ENCODE measurements at places on chromosomes 16 and 17.

DNA sequence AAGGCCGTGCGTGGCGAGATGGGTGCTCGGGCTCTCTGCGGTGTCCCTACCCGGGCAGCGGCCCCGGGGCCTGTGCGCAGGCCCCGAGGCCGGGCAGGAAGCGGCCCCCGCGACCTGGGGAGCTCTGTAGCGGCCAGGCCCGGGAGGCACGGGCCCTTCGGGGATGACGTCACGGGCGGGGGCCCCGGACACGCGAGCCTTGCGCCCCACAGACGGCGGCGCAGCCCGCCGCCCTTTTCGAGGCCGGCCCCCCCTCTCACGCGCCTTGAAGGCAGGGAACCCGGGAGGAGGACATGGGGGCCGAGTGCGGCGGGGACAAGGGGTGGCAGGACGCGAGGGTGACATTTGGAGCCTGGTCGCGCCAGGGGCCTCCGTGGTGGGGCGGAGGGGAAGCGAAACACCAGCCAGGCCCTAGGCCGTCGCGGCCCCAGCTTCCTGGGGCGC, 1.1 kb downstream of the RAI1 start:
- peak; percentile 11 for DNase-seq

- DNase-seq: no peak
These were observed 237.2 kb downstream of the TOX3 start for GRCh38 chr16:52309446-52310416.

DNA sequence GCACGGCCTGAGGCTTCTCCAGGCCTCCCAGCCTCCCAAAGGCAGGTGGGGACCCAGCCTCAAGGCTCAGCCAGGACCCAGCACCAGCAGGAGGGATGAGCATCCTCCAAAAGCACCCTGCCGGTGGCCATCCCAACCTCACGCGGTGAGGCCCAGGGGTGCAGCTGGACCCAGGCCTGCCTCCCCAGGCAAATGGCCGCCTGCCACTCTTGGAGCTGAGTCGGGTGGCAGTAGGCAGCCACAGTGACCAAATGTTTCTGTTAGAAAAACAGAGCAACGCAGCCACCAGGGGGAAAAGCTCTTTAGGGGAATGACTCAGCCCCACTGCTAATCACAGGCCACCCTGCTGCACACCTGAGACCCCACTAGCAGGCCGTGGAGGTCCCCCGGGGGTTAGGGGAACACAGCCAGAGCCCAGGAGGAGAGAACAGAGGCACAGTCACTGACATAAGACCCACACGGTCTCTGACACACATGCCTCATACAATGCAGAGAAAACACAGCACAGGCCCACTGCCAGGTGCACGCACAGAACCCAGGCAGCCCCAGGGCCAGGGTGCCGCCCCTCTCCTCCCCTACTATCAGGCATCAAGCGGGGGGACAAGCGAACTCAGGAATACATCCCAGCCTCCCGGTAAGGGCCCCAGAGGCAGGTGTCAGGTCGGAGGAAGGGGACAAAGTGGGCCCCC, 12.4 kb downstream of the BCAR1 start:
- DNase-seq: no peak

GRCh38 chr16:55563797-55564196, 2.7 kb upstream of the CAPNS2 start:
- DNase-seq: no peak

DNA sequence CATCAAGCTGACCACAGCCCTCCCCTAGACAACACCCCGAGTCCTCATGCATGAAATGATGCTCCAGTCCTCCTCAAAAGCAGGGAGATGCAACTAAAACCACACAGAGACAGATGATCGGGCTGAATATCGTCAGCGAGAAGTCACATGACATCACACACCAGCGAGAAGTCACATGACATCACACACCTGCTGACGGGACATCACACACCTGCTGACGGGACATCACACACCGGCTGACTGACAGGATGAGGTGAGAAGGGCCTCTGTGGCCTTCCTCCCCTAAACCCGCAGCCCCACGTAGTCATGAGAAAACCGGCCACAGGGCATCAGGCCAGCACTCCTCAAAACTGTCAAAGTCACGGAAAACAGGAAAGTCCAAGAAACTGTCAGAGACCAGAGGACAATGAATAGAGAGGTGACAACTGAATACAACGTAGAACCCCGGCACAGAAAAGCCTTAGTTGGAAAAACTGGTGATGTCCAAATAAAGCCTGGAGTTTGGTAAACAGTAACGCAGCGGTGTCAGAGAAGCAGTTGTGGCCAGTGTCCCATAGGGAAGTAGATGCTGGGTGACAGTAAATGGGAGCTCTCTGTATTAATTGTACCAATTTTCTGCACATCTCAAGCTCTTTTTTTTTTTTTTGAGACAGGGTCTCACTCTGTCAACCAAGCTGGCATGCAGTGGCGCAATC, 14.3 kb downstream of the LITAF start:
- DNase-seq: no peak

GRCh38 chr16:71985262-71985974, 14.8 kb downstream of the PKD1L3 start:
- DNase-seq: no peak

DNA sequence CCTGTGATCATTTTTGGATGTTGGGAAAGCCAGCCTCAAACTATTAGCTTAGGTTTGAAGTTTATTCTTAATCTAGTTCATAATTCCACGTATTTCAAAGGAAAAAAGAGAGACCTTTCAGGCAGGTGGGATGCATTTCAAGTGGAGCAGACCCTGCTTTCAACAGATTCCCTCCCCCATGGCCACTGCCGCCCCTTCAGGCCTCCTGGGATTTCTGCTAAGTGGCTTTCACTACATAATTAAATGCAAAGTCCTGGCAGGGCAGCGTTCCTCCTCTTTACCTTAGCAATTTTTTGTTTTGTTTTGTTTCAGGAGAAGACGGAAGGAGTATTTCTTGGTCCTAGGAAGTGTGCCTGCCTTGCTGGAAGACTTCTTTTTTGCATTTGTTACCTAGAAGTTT, 36.6 kb downstream of the MAF start:
- DNase-seq: no peak

- no peak for DNase-seq
These were observed 97.9 kb downstream of the HS3ST3B1 start for GRCh38 chr17:14398766-14399165.

GRCh38 chr16:23333034-23333579, 31.0 kb downstream of the SCNN1B start:
- no peak for DNase-seq

- DNase-seq: no peak
These were observed 90.0 kb downstream of the ELAC2 start for GRCh38 chr17:12927541-12928425.

DNA sequence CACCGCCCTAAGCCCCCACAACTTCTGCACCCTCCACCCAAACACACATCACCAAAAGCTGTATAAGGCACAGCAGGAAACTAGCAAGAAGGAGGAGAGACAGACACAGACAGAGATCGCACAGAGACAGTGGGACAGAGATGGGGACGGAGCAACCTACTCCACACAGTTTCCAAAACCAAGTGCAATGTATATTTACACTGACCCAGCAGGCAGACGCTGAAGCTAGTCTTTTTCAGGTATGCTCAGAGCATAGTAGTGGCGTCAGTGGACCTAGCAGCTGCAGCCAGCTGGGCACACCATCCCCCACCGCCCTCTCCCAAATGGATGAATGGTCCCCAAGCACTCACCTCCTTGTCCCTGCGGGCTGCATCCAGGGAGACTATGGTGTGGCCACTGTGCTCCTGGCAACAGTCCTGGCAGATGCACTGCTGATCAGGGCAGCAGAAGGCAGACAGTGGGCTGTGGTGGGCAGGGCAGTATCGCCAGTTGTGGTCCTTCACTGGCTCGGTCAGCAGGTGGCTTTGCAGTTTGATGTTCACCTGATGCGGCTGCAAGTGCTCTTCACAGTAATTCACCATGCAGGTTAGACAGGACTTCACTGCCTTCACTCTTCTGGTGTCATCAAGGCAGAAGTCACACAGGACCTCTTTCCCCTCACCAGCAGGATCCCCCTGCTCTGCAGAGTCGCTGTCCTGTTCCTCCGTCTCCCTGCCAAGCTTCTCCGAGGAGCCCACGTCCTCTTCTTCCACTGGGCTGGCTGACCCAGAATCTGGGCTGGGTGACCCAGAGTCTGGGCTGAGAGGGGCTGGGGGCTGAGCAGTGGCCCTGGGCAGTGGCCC, 31.5 kb upstream of the FBXW10B start:
- DNase-seq: no peak

GRCh38 chr17:77212081-77212832, 71.5 kb downstream of the SEC14L1 start:
- DNase-seq: no peak

- DNase-seq: no peak
These were observed 18.3 kb downstream of the MEAK7 start for GRCh38 chr16:84486126-84486525.

GRCh38 chr17:44780161-44780560, 21.4 kb downstream of the ADAM11 start:
- no peak for DNase-seq

- DNase-seq: no peak
These were observed 28.6 kb upstream of the UBE2G1 start for GRCh38 chr17:4395111-4395478.

DNA sequence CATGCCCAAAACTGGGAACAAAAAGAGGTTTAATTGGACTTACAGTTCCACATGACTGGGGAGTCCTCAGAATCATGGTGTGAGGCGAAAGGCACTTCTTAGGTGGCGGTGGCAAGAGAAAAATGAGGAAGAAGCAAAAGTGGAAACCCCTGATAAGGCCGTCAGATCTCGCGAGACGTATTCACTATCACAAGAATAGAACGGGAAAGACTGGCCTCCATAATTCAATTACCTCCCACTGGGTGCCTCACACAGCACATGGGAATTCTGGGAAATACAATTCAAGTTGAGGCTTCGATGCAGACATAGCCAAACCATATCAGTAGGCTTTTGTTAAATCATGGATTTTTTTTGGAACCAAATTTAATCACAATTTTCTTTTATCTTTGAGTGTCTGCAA, 24.4 kb downstream of the RBL2 start:
- DNase-seq: no peak

- no peak for DNase-seq
These were observed 531.7 kb downstream of the CDH13 start for GRCh38 chr16:83158320-83158957.

DNA sequence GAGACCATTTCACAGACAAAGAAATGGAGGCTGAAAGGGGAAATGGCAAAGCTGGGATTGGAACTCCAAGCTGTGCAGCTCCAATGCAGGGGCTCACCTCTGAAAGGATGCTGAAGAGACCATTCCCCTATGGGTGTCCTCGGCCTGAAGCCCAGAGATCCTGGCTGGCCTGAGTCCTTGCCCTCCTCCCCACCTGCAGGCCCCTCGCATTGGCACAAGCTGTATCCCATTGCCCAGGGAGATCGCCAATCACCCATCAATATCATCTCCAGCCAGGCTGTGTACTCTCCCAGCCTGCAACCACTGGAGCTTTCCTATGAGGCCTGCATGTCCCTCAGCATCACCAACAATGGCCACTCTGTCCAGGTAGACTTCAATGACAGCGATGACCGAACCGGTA, 2.6 kb downstream of the CA7 start:
- no peak for DNase-seq

- no peak for DNase-seq
These were observed 773 bp downstream of the SYNGR3 start for GRCh38 chr16:1990351-1991134.

DNA sequence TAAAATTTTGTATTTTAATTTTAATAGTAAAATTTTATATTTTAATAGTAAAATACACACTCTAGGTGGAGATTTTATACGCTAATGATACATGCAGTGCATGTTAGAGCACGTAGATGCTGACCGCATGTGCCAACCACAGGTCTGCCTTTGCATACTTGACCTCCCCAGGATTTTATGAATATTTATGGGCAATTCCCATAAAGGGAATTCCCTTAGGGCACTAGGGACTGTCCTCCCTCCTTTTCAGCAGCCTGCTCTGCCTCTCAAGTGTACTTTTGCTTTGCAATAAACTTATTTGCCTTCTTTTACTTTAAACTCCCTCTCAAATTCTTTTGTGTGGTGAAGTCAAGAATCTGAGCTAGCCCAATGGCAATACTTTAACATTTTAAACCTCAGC, 217.7 kb upstream of the CDH8 start:
- DNase-seq: no peak

DNA sequence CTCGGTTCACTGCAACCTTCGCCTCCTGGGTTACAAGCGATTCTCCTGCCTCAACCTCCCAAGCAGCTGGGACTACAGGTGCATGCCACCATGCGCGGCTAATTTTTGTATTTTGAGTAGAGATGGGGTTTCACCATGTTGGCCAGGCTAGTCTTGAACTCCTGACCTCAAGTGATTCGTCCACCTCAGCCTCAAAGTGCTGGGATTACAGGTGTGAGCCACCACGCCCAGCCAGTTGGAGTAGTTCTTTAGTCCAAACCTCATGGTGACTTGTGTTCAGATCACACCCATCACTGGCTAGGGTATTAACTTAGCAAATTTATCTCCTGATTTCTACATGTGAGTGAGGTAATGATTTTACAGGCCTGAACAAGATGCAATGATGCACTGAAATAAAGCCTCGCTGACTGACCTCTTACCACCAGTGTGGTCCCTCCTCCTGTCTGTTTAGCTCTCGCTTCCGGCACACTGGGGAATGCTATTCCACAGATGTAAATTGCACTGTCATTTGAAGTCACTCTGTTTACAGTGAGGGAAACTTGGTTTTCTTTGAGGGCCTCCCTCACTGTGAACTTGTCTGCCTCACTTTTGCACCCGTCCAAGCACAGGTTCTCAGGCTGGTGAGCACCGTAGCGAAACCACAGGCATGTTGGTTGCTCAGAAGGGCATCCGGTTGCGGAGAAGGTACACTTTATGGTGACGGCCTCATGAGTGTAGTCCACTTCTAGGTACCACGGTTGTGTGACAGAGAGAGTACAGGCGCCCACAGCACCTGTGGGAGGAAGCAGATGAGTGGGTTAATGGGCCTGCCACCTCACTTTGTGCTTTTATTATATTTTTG, 5.5 kb downstream of the IGSF6 start:
- peak; percentile 37 for DNase-seq

- DNase-seq: no peak
These were observed 396.5 kb upstream of the PMFBP1 start for GRCh38 chr16:72568502-72568901.

DNA sequence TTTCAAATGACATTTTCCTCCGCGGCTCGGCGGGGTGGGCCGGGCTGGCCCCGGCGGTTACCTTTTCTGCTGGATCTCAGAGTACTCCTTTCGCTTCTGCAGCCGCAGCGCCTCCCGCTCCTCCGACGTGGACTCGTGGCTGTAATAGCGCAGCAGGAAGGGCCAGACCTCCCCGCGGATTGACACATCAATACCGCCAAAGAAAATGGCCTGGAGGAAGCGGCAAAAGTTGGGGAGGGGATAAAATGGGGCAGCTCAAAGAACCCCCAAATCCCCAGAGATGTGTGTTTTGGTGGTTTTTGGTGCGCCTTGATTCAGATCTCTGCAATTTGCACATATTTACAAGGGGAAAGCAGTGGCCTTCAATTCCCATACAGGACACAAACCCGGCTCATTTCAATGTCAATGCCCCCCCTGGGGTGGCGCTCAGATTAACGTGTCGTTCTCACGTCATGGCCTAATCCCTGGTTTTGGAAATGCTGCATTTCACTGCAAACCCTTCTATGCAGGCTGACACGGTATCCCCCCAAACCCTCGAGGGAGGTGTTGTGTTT, 85.9 kb downstream of the TBC1D16 start:
- DNase-seq: no peak

GRCh38 chr17:7589891-7590691, at the start of gene SOX15:
TSS of gene SOX15 (minus strand) at chr17:7590094. CDS start at chr17:7589676, 418 bp downstream.
- no peak for DNase-seq

- peak; percentile 59 for DNase-seq
These were observed 27.3 kb downstream of the USP7 start for GRCh38 chr16:8936421-8936820.

Measured in stimulated activated CD8-positive, alpha-beta memory T cell treated with anti-CD3 and anti-CD28 coated beads, Interleukin-7, amount 100 ng/mL, for 24 hours (primary cell).